NCI-H1417 treated with DMSO at 0.1 percent for 48 hours (cell line): ENCODE measurements at places on chromosomes 7 and 10.

DNA sequence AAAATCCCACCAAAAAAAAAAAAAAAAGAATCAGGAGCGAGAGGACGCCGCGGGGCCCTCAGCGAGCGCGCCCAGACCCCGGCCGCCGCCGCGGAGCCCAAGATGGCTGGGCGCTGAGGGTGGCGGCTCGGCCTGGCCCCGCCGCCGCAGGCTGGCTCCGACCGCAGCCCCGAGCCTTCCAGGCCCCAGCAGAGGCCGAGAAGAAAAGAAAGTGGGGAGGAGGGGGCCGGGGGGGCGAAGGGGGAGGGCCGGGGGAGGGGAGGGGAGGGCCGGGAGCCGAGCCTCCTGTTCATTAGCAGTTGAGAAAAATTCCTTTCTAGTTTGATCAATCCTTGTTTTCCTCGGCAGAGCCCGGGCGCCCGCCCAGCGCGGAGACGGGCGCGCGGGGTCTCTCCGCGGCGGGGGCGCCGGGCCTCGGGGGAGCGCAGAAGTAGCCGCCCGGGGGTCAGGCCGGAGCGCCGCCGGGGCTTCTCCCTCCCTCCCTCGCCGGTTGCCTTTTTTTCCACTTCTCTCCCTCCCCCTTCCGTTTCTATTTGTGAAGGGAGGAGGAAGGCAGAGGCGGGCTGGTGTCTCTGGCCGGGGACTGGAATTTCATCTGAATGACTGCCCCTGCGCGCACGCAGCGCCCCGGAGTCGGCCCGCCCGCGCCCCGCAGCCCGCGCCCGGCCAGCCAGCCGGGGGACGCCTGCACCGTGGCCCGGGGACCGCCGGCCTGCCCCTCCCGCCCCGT lies 778 bp upstream of the TRIM8 start:
- no peak for DNase-seq

- no peak for DNase-seq
Observed at GRCh38 chr10:101089520-101090299, 27.9 kb downstream of the KAZALD1 start.

GRCh38 chr10:133140417-133141143 lies 19.4 kb upstream of the KNDC1 start:
- no peak for DNase-seq

GRCh38 chr7:158329686-158330085 lies 257.9 kb downstream of the PTPRN2 start:
- no peak for DNase-seq

DNA sequence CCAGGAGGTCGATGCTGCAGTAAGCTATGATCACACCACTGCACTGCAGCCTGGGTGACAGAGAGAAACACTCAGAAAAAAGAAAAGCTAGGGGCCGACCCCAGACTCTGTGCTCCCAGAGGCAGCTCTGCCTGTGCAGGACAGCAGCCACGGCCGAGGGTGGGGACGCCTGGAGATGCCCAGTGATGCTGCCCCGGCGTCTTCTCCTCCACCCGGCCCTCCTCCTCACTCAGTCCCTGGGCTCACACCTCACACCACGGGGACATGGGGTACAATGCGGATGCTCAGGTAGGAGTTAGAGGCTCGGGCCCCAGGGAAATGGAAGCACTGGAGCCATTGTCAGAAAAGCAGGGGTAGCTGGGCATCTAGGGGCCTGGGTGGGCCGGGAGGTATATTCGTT lies 46.3 kb upstream of the ELFN1 start:
- no peak for DNase-seq

- DNase-seq = no peak
Observed at GRCh38 chr10:90964781-90965465, 44.0 kb upstream of the ANKRD1 start.

DNA sequence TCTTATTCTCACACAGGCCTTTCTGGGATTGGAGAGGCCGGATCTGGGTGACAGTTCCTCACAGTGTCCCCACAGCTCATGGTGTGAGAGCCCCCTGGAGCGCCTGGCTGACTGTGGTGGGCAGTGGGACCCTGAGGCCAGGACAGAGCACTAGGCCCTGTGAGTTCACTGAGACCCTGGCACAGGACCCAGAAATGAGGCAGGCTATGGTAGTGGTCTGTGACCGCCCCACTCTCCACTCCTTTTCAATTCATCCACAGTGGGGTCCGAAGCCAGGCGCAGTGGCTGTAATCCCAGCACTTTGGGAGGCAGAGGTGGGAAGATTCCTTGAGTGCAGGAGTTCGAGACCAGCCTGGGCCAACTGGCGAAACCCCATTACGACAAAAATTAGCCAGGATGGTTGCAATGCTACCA lies 95.9 kb upstream of the TNRC18 start:
- no peak for DNase-seq

DNA sequence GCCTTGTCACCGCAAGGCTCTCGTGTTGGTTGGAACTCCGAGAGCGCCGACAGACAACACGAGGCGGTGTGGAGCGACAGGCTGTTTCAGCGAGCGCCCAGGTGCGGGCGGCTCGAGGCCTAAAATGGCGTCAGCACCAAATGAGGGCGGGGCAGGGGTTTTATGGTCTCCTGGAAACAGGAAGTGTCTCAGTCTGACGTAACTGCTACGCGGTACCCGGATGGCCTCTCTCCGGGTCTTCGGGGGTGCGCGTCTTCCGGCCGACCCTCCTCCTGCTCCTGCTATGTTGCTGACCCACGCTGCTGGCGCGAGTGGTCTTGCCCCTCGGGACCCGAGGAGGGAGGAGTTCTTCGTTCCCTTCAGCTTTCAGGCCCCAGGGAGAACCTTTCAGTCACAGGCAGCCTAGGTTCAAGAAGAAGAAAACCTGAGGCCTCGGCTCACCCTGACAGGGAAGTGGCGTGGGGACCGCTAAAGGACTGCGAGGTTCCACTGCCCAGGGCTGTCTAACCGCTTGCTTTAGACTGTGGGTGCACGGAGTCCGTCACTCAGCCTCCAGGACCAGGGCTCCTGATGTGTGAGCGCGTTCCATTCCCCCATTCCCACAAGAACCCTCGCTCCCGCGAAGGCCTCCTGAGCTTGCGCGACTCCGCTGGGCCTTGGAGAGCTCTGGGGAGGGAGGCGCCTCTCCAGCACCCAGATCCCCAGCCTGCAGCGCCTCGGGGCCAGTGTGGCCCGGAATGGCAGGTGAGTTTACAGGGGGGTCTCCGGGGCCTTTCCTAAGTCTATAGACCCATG lies 77.3 kb downstream of the GLRX3 start:
- DNase-seq = no peak

DNA sequence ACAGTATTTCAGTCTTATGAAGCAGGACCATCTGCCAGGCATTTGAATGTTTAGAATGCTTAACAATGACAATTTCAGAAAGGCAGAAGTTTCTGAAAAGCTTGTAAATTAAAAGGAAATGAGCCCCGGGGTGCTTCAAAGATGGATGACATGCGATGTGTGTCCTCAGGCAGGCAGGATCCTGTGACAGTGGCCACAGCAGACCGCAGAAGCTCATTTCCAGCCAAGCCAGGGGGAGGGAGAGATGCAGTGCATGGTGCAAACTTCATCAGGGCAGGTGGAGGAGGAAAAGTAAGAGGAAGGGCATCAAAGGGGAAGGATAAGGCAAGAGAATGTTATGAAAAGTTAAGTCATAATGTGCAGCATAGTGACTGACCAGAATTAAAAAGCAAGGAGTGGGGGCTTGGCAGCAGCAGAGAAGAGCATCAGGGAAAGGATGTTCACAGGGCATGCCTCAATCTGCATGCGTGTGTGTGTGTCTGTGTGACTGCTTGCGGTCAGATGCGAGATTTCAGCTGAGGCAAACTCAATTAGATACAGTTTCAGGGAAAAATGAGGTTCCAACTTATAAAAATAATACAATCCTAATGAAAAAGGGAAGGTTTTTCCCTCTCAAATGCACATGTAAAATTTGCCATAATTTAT lies 173.7 kb downstream of the COBL start:
- no peak for DNase-seq

- DNase-seq = no peak
Observed at GRCh38 chr10:48973065-48973464, 33.4 kb upstream of the LRRC18 start.

- no peak for DNase-seq
Observed at GRCh38 chr7:128063088-128063487, 31.9 kb upstream of the LRRC4 start.
